ENCODE measurements at places on chromosomes 3 and 15. TPM values are rescaled to one million over a fixed set of nuclear protein-coding genes. Genes with fewer than 3 reads are reported as not detected.

GRCh38 chr3:176789281-176789705 is 408.0 kb downstream of the TBL1XR1 start:
- no peaks in the 10 kb centered on the region for H3K27me3 ChIP-seq
- DNase-seq: no peak
- no peaks in the 10 kb centered on the region for H3K36me3 ChIP-seq
- H3K4me3 ChIP-seq: no peak overlapping the region

GRCh38 chr3:4562595-4562994 is 69.4 kb downstream of the ITPR1 start:
- peaks cover 8% of the 10 kb centered on the region for H3K4me1 ChIP-seq
- H3K27ac ChIP-seq: no peak overlapping the region
- DNase-seq: no peak
- H3K4me3 ChIP-seq: no peak overlapping the region
- H3K36me3 ChIP-seq: peaks cover 4% of the 10 kb centered on the region
- H3K27me3 ChIP-seq: no peaks in the 10 kb centered on the region

- H3K4me3 ChIP-seq: no peak overlapping the region
- H3K27ac ChIP-seq: no peak overlapping the region
- H3K36me3 ChIP-seq: no peaks in the 10 kb centered on the region
- no peaks in the 10 kb centered on the region for H3K4me1 ChIP-seq
- DNase-seq: no peak
- H3K27me3 ChIP-seq: peaks cover 3% of the 10 kb centered on the region
Observed at GRCh38 chr3:141152130-141152529, 79.5 kb upstream of the PXYLP1 start.

SI gene
- not detected for total RNA-seq

DNA sequence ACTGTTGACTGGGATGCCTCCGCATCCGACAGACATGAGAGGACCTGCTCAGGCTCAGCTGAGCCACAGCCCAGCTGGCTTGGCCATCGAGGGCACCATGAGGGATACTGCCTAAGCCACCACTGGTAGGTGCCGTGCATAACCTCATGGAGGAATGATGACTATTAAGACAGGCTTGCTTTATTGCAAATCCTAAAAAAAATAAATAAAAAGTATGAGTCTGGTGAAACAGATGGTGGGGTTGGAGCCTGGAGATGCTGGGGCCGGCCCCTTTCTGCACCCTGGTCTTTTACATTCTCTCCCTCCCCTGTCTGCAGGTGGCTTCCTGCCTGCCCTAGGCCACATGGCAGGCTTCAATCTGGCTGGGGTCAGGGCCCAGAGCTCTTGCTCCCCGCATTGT is 24.0 kb upstream of the RAD18 start:
- H3K27me3 ChIP-seq: no peaks in the 10 kb centered on the region
- no peaks in the 10 kb centered on the region for H3K4me1 ChIP-seq
- H3K4me3 ChIP-seq: no peak overlapping the region

GRCh38 chr15:45197512-45197911 is 9.7 kb upstream of the SHF start:
- H3K27me3 ChIP-seq: no peaks in the 10 kb centered on the region
- H3K4me3 ChIP-seq: peak overlapping the region; percentile 80
- peaks cover 14% of the 10 kb centered on the region for H3K4me1 ChIP-seq
- peak overlapping the region; percentile 84 for H3K27ac ChIP-seq
- no peaks in the 10 kb centered on the region for H3K36me3 ChIP-seq

DNA sequence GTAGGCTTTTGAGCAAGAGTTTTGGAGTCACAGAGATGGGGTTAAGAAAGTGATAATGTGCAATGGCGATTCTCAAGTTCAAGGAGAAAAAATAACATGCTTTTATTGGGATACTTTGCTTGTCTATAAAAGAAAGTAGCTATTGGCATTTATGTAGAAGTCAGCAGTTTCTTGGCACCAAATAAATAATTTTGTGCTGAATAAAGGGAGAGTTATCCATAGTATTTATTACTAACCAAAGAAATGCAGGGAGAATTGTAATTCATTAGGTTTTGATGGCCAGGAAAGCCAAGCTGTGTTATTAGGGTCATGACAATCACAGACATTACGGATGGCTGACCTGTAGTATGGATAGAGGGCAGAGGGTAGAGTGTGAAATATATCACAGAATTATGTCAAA is 33.1 kb downstream of the BTD start:
- no peaks in the 10 kb centered on the region for H3K36me3 ChIP-seq
- peaks cover 73% of the 10 kb centered on the region for H3K4me1 ChIP-seq
- H3K27ac ChIP-seq: peak overlapping the region; percentile 13

AADACL2 gene
- not detected for total RNA-seq

GRCh38 chr3:295166-295565 is 98.6 kb downstream of the CHL1 start:
- H3K27ac ChIP-seq: no peak overlapping the region
- no peaks in the 10 kb centered on the region for H3K36me3 ChIP-seq

MEX3B gene
- total RNA-seq: 1.8 TPM

- H3K4me1 ChIP-seq: no peaks in the 10 kb centered on the region
- no peak for DNase-seq
- H3K27ac ChIP-seq: no peak overlapping the region
- H3K27me3 ChIP-seq: peaks cover 7% of the 10 kb centered on the region
- no peaks in the 10 kb centered on the region for H3K36me3 ChIP-seq
- no peak overlapping the region for H3K4me3 ChIP-seq
Observed at GRCh38 chr15:74262625-74263024, 26.5 kb downstream of the CCDC33 start.

- no peaks in the 10 kb centered on the region for H3K36me3 ChIP-seq
- no peaks in the 10 kb centered on the region for H3K4me1 ChIP-seq
- H3K4me3 ChIP-seq: no peak overlapping the region
- no peak overlapping the region for H3K27ac ChIP-seq
- DNase-seq: no peak
Observed at GRCh38 chr3:127238602-127239001, 45.7 kb downstream of the PRR23E start.

DNA sequence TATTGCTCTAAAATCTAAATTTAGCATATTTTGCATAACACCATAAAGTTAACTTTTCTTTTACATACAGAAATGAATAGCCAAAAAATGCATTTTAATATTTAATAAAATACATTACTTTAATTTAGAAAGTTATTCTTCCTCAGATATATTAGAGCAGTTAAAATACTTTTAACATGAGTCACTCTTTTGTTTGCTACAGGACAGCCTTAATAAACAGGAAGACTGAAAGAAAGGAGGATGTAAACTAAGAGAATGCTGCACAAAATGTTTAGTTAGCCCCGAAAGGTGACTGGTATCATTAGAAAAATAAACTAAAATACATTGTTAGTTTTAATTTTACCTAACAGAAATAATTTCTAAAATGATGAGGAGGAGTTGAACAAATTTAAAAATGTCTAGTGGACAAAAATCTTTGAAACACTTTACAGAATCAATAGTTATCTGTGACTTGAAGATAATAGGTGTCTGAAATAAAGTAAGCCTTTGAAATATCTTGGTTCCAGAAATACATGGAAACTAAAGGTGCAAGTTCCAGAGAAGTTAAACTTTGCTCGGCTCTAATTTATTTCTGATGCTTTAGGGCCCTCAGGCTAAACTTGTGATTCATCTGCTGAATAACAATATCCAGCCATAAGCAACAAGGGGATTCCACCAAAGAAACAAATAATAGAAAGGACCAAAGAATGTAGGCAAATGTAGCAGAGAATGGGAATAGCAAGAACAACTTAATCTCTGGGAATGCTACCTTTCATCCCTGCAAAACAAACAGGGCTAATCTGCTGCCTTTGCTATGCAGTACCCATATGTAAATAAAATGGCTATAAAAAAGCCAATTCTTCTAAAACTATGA is 138.3 kb upstream of the UBP1 start:
- H3K4me1 ChIP-seq: no peaks in the 10 kb centered on the region
- no peaks in the 10 kb centered on the region for H3K27me3 ChIP-seq
- peaks cover 7% of the 10 kb centered on the region for H3K36me3 ChIP-seq

TTLL13 gene
- total RNA-seq: 1.3 TPM

- no peak overlapping the region for H3K4me3 ChIP-seq
- H3K27ac ChIP-seq: no peak overlapping the region
- peaks cover 23% of the 10 kb centered on the region for H3K36me3 ChIP-seq
- DNase-seq: no peak
Observed at GRCh38 chr15:48712546-48712945, 67.0 kb upstream of the FBN1 start.

DNA sequence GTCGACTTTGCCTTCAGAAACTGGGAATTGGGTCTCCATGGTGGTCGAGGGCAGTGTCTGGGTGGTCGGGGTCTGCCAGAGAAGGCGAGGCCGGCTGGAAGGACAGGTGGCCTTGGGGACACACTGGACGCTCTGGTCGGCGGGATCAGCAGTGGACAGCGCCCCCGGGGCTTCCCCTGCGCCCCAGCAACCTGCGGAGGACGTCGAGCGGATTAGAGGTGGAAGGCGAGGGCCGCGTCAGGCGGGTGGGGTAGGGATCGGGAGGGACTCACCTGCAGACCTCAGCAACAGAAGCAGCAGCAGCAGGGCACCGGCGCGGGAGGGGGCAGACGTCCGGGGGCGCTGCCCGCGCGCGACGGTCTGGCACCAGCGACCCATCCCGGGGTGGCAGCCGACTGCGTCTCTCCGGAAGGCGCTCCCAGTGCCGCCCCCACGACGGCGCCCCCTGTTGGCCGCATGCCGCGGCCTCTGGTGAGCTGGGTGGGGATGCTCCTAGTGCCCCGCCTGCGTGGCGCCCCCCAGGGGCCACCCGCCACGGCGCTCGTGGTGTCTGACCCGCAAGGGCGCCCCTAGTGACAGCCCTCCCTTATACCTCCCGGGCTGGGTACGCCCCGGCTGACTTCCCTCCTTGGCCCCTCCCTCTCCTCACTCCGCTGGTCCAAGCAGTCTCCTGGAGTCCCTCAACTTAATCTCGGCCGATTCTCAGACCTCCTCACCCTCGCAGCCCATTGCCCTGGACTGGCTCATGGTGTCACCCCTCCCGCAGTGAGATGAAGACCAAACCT is at the start of gene PRSS50:
Gene PRSS50, minus strand, starts transcription at position 423 of the 785 bp plus-strand sequence. Its CDS starts 45 bp downstream, at position 378.
- no peak within 1 kb of the TSS for H3K4me3 ChIP-seq
- no peak for DNase-seq
- peaks cover 7% of the 10 kb centered on the region for H3K27me3 ChIP-seq
- H3K27ac ChIP-seq: no peak within 1 kb of the TSS
- no peaks in the 10 kb centered on the region for H3K36me3 ChIP-seq

CASR gene
- total RNA-seq: not detected

- H3K4me1 ChIP-seq: no peaks in the 10 kb centered on the region
- no peak overlapping the region for H3K27ac ChIP-seq
- H3K36me3 ChIP-seq: no peaks in the 10 kb centered on the region
Observed at GRCh38 chr3:155076888-155077287, 3.2 kb upstream of the MME start.

DNA sequence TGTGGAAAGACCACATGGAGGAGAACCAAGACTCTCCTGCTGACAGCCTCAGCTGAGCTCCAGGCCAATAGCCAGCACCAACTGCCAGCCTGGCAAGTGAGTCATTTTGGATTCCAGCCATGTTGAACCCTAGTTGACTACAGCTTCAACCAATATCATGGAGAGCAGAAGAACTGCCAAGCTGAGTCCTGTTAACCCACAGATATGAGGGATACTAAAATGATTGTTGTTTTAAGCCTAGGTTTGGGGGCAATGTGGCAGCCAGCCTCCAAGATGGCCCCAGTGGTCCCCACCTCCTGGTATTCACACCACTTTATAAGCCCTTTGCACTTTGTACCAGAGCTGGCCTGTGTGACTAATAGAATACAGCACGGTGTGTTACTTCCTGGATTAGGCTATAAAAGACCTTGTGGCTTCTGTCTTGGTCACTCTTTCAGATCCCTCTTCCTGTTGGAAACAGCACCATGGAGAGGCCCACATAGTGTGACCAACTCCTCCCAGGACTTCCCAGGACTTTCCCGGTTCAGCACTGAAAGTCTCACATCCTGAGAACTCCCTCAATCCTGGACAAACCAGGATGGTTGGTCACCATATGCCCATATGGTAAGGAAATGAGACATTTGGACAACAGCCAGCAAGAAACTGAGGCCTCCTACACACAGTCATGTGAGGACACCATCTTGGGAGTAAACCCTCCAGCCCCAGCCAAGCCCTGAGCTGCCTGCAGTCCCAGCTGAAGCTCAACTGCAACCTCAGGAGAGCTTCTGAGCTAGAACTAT is 32.4 kb upstream of the CDV3 start:
- no peaks in the 10 kb centered on the region for H3K27me3 ChIP-seq
- no peaks in the 10 kb centered on the region for H3K4me1 ChIP-seq
- H3K36me3 ChIP-seq: no peaks in the 10 kb centered on the region

SUCNR1 gene
- total RNA-seq: not detected

DNA sequence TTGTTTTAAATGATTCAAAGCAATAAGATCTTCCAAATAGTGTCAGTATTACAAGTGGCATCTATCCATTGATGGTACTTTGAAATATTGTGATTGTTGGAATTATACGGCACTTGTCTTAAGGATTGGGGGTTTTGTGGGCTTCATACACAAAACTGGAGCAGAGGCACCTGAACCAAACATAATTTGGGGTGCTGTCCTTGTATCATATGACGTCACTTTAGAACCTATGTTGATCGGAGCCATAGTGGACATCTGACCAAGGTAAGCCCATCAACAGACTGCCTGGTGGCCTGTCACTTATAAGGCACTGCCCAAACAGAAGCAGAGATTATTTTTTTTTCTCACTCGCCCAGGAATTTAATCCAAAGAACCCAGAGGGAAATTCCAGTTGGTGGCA is 2.9 kb upstream of the LRRC58 start:
- peaks cover 8% of the 10 kb centered on the region for H3K36me3 ChIP-seq
- H3K27me3 ChIP-seq: peaks cover 53% of the 10 kb centered on the region
- H3K4me1 ChIP-seq: peaks cover 13% of the 10 kb centered on the region
- no peak overlapping the region for H3K4me3 ChIP-seq
- DNase-seq: no peak

ALDH1A3 gene
- not detected for total RNA-seq

- peak overlapping the region; percentile 63 for H3K4me3 ChIP-seq
- peak overlapping the region; percentile 100 for H3K27ac ChIP-seq
Observed at GRCh38 chr15:31364301-31365031, 37.8 kb downstream of the KLF13 start.

C3orf33 gene
- 1.7 TPM for total RNA-seq

DNA sequence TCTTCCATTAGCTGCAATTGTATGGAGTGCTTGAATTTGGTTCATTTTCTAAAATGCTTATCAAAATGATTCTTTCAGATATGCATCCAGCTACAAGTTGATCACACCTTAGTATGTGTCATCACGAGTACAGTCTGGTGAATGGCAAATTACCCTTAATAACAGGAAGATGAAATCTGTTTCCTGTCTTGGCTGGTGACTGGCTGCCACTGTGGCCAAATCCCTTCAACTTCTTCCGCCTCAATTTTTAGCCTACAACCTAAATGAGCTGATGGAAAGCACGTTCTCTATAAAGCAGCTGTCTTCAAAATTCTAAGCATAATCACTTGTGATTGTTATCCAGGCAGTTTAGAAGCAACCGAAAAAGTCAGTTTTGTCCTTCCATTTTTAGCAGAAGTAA is 387.1 kb upstream of the NECTIN3 start:
- no peak overlapping the region for H3K4me3 ChIP-seq
- no peaks in the 10 kb centered on the region for H3K36me3 ChIP-seq
- no peaks in the 10 kb centered on the region for H3K4me1 ChIP-seq
- DNase-seq: no peak
- H3K27me3 ChIP-seq: no peaks in the 10 kb centered on the region
- no peak overlapping the region for H3K27ac ChIP-seq

ZNF860 gene
- total RNA-seq: 1.8 TPM

GRCh38 chr3:42157540-42158538 is 66.7 kb downstream of the TRAK1 start:
- H3K4me1 ChIP-seq: peaks cover 29% of the 10 kb centered on the region
- no peak for DNase-seq

GRCh38 chr3:70631716-70632307 is 319.4 kb upstream of the MDFIC2 start:
- DNase-seq: no peak
- no peaks in the 10 kb centered on the region for H3K36me3 ChIP-seq
- peaks cover 5% of the 10 kb centered on the region for H3K27me3 ChIP-seq
- no peak overlapping the region for H3K4me3 ChIP-seq
